NCI-H226 (cell line): ENCODE measurements at places on chromosomes 4 and X.

DNA sequence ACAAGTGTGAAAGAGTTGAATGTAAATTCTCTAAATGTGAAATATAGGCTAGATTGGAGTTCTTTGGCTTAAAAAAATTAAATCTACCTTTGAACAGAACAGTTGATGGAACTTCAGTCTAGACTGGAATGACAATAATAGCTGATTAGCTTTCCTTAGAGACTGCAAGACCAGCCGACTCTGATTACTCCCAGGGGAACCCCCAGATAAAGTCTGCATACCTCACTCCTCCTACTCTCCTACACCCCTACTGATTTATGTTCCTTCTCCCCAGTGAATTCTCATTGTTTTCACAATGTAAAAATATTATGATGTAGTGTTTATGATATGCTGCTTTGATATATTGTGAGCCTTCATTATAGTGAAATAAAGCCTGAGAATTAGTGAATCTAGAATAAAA, 241.3 kb downstream of the CFAP299 start:
- DNase-seq = peak; percentile 22

DNA sequence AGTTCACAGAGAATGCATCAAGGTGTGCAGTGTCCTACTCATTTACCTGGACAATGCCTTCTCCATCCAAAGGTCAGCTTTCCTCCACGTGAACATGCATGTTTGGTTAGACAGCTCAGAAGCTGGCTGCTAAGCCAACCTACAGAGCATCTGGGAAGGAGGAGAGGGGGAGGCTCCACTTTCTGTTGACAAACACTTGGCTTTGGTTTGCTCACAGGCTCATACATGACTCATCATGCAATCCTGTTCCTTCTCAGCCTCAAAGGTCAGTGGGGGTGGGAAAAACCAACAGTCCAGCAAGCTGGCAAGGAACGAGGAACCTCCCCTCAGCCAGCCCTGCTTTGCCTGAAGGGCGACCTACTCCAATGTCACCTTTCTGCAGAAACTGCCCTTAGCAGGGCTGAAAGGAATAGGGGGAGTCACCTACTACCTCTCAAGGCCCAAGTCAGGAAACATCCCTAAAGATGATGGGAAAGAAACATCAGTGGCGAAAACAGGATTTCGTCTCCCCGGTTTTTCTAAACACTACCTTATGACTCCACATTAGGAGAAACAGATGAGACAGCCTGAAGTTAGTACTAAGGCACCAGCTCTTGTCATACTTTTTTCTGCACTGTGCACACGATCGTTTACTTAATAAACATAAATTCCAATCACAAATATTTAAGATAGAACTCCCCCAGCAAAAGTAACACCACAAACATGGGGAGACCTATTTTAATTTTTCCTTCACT, 37.9 kb downstream of the RELL1 start:
- peak; percentile 81 for DNase-seq

GRCh38 chrX:111411983-111412382, at the start of gene DCX:
Gene DCX (minus strand): TSS chrX:111412192. CDS start chrX:111410398, 1,794 bp downstream.
- no peak for DNase-seq

DNA sequence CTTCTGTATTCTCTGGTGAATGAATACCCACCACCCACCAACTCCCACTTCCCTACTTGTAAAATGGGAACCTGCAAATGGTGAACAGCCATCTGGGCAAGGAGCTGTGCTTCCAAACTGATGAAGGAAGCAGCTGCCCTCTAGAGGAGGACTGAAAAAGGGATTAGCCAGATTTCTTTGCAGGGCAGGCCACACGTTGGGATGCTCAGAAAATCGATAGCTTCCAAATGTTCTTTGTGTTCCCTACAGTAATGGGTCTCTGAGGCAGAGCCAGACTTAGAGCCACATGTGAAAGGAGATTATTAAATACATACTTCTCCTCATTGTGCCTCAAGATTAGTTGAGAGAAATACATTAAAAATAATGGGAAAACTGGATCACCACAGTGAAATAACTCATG, 39.3 kb upstream of the LPAR4 start:
- DNase-seq = peak; percentile 2

DNA sequence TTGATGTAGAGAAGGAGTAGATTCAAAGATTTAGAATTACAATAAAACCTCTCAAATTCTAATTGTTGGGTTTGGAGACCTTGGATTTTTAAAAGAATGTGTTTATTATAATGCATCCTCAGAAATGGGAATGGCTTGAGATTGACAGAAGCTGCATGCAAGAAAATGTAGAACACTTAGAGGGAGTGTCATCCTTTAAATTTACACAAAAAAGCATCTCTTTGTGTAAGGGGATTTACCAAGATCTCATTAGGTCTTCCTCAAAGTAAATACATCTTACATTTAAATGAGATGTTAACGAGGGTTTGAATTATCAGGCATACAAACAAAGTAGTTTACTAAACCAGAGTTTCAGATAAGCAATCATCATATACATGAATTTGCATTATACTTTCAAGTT, 615.0 kb downstream of the FAM133A start:
- no peak for DNase-seq

GRCh38 chr4:109739547-109739946, 9.7 kb upstream of the PLA2G12A start:
- DNase-seq = peak; percentile 81

DNA sequence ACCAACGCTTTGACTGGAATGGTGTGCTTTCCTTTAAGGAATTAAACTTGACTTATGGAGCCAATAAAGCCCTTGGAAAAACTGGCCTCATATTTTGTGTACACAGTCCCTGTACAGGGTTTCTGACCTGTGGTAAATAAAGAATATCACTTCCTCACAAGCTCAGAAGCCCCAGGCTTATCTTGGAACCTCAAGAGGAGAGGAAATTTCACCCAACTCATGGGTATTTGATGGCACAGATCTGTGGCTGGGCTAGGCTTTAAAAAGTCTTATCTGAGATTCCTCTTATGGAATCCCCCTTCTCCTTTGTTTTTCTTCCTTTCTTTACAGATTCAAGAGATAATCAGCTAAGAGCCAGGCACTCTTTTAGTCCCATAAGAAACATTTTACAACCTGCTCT, 89.3 kb upstream of the USP38 start:
- no peak for DNase-seq

- DNase-seq = no peak
These were observed 11.6 kb downstream of the AMELX start for GRCh38 chrX:11304829-11305228.

GRCh38 chrX:145826466-145826865, 8.8 kb downstream of the SLITRK2 start:
- DNase-seq = no peak

GRCh38 chr4:6192245-6192644, 8.1 kb downstream of the JAKMIP1 start:
- no peak for DNase-seq

DNA sequence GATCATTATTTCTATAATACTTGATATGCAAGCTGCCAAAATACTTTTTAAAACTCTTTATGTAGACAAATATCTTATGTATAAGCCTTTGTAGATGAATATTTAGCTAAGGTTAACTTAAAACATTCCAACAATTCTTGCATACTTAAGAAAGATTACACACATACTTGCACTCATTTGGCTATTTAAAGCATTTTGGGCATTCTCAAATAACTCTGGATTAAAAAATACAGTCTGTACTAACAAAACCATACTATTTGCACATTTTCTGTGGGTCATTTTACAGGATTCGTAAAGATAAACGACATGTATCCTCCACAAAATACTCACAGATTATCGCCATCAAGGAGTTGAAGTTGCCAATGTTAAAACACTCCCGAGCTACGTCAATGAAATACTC, 26.5 kb downstream of the RASGEF1B start:
- DNase-seq = no peak

GRCh38 chr4:180828455-180829018, 1414.7 kb upstream of the TENM3 start:
- DNase-seq = no peak

DNA sequence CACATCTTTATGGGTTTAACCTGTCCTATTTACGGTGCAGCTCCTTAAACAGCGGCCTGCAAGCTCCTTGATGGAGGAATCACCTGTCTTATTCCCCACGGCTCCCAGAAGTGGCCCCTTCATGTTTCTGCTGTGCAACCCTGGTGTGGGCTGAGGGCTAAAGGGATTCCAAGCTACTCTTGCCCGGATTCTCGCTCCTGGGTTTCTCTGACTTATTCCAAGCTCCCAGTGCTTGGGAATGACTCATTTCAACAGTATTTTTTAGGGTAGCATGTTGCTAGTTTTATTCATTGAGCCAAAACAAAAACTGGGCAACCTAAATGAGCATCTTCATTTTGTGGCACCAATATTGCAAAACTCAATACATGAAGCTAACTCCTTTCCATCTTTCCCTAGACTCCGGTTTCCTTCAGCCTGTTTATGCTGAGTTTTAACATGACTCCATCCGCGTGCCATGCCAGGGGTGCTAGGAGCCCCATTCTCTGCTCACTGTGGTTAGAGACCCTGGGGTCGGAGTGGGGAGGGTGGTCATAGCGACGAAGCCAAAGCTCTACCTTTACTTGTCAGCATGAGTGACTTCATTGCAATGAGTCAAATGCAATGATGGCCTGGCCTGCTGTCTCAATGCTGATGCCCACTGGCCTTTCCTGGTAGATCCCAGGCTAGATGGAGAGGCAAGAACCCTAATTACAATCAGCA, 349.7 kb downstream of the NR3C2 start:
- DNase-seq = no peak

DNA sequence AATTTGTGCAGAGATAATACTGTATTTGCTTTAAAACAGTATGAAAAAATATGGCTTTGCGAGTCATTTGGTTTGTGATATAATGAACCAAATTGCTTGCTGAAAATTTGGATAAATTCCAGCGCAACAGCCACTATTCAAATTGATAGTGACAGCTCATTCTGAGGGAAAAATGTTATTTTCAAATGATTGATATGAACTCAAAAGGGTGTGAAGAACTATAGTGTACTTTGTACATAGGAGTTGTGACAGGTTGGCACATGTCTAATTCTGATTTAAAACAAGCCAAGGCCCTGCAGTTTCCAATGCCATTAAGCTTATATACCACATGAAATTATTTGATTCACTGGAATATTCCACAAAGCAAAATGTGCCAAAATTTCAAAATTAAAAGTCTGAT, 1628.9 kb upstream of the AGA start:
- no peak for DNase-seq

DNA sequence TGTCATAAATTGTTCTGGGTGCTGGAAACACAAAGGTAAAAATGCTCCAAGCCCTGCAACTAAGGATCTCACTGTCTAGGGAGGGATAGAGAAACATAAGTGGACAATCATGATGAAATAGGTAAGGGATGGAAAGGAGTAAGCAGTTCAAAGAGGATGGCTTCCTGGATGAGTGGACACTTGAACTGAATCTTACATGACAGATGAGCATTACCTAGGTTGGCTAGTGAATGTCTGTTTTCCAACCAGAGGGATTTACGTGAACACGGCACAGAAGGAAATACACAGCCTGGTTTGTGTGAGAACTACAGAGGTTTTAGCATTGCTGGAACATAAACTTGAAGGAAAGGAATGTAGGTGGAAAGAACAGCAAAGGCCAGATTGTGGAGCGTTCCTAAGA, 150.2 kb upstream of the GALNT7 start:
- DNase-seq = no peak

- no peak for DNase-seq
These were observed 76.7 kb downstream of the LRBA start for GRCh38 chr4:150938417-150938816.

DNA sequence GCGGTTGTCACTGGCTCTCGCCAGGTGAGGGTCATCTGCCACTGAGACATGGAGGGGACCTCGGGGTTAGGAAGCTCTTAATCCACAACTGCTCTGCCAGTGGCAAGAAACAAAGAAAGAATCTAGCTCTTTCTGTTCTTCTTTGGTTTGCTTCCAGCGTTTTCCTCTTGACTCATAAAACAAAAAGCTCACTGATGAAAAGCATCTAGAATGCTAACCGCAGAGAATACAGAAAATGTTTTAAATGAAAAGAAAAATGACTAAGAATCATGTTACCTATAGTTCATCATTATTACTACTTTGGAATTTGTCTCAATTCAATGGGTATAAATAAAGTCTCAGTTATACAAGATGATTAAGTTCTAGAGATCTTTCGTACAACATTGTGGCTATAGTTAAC, 274.8 kb upstream of the TENM3 start:
- peak; percentile 16 for DNase-seq

DNA sequence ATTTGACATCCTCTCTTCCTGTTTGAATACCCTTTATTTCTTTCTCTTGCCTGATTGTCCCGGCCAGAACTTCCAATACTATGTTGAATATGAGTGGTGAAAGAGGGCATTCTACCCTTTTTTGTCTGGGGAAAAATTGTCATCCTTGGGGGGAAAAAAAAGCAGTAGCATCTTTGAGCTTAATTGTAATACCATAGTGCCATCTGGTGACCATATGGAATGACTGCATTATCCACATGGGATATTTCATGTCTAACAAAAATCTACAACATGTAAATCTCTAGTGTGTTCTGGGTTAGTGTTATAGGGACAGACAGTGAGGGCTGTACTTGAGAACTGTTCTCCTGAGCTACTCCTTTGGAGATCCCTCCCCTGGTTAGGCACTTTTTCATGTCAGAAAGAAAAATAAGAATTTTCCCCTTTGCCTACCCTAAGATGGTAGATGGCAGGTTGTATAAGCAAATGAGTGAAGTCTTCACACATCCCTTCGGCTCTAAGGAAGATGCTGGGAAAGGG, 26.0 kb downstream of the CAPN6 start:
- DNase-seq = no peak

- DNase-seq = no peak
These were observed 70.6 kb downstream of the MGST2 start for GRCh38 chr4:139736274-139736660.

DNA sequence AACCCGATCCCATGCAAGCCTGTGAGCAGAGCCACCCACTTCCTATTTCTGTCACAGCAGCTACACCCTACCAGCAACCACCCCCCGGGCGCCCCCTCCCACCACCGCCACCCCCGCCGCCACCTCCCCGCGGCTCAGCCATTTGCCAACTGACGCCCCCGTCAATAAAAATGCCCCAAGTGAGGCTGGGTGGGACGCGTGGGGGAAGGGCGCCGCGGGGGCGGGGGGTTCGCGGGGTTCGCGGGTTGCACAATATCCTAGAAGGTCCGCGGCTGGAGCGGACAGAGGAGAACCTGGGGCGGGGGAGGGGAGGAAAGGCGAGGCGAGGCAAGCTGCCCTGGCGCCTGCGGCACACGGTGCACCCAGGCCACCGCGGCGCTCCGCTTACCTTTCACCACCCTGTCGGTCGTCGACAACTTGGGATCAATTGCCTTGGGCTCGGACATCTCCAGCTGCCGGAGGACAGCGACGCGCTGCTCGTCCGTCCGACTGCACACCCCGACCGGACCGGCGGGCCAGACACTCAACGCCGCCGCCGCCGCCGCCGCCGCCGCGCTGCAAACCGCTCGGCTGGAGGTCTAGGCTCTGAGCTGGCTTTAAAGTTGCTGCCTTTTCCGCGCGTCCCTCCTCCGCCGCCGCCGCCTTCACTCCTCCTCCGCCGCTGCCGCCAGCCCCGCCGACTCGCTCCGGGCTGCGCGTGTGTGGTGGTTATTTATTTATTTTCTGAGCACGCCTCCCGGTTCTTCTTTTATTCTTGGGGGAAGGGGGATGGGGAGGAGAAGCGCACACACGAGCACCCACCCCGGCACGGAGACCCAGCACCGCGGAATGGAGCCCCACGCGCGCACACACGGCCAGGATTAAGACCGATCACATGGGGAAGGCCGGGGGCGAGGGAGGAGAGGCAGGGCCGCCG, 717 bp downstream of the PPP3CA start:
- peak; percentile 31 for DNase-seq

- DNase-seq = no peak
These were observed 263.0 kb upstream of the RPS6KA3 start for GRCh38 chrX:20529711-20530110.
